ENCODE measurements at places on chromosomes 12 and 14.
A peak's percentile ranks its signal among the peaks of the same experiment; 100 is the strongest.

GRCh38 chr14:68678471-68678870 lies 114.4 kb downstream of the ZFP36L1 start:
- no peak for DNase-seq

- peak; percentile 80 for DNase-seq
Measured at GRCh38 chr14:99654235-99654985, 9.5 kb downstream of the HHIPL1 start.

DNA sequence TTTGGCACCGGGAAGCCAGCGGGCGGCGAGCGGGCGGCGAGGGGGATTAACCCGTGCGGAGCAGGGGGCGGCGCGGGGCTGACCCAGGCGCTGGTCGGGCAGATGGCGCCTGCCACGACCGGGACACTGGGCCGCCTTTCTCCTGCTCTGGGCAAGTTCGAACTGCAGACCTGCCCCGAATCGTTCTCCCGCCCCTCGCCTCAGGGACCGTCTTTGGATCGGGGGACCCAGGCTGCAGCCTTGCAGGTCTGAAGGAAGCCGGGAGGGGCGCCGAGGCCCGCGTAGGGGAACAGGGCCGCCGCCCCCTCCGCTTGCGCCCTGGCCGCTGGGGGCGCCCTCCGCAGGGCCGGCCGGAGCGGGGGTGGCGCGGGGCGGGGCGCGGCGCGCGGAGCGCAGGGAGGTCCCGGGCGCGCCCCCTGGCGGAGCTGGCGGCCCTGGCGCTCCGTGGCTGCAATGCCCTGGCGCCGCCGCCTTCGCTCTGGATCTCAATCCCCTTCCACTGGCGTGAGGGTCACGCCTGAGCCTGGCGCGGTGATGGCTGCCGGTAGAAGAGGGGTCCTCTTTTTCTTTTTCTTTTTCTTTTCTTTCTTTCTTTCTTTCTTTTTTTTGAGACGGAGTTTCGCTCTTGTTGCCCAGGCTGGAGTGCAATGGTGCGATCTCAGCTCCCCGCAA lies 449 bp upstream of the LTBP2 start:
- peak; percentile 78 for DNase-seq

DNA sequence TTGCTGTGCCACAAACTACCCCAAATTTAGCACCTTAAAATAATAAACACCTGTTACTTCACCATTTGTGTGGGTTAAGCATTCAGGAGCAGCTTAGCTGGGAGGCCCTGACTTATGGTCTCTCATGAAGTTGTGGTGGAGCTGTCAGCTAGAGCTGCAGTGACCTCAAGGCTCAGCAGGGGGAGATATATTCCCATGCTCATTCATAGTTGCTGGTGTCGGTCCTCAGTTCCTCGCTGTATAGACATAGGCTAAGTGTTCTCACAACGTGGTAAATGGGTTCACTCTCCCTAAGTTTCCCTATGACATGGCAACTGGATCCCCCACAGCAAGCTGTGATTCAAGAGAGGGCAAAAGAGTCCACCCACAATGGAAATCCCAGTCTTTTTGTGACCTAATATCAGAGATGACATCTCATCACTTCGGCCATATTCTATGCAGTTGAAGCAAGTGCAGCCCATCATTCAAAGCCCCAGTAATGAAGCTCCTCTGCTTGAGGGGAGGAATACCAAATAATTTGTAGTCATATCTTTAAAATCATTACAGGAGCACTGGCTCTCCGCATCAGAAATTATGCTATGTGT lies 41.1 kb downstream of the PRB3 start:
- peak; percentile 56 for DNase-seq

DNA sequence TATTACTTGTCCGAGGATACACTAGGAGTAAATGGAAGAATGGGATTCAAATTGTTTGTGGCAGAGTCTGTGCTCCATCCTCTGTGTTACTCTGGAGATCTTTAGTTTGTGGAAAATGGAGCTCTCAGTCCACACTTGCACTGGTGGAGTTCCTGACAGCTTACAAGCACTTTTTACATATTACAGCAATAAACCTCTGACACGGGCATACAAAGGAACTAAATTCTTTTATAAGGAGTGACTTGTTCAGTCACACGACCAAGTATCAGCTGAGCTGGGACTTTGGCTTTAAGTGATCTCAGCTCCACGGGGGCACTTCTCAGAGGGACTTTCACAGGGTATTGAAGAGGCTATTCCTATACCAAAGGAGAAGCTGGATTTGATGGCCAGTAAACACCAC lies 417.5 kb downstream of the LRIG3 start:
- DNase-seq = peak; percentile 55

DNA sequence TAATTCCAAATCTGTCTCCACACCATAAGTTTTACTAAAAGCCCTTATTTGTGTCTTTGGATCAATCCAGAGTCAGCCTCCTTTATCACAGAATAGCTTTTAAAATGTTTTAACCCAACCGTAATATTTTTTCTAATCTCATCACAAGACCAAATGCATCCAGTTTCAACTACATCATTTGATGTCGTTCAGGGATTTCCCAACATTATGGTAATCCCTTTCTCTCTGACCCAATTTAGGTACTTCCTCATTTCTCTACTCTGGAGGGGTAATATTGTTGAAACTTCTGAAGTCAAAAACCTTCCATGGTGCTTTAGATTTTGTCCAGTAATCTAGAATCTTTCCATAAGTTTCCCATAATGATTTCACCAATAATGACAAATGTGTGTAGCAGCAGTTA lies 596.8 kb downstream of the SOX5 start:
- no peak for DNase-seq

DNA sequence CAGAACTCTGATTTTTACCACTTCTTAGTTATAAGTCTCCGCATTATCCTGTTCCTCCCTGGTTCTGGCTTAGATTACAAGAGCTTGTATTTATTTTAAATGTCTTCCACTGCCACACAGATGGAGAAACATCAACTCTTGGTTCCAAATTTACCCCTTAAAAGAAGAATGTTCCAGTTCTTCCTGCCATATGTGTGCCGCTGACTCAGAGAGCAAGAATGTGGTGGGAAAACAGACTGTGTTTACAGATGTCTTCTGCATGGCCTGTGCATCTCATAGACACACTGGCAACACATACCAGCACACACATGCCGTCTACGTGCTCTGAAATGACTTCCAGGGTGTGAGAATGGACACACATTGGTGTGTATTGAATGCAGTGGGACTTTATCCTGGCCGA lies 383.0 kb downstream of the LRIG3 start:
- DNase-seq = peak; percentile 94

DNA sequence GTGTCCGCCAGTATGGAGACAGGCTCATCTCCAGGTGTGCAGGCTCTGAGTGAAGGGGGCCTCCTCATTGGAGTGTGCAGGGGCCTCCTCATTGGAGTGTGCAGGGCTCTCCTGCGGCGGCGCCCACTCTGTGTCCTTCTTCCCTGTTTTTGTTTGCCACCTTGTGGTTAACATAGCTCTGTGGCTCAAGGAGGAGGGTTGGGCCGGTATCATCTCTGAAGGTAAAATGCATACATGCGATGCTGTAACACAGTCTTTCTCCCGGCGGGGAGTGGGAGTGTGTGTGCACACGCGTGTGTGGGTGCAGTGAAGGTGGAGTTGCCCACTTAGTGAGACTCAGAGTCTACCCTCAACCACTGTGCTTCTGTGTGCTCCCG lies 429.4 kb downstream of the ZFP36L1 start:
- DNase-seq = no peak

- no peak for DNase-seq
Measured at GRCh38 chr14:63562405-63562804, 19.2 kb upstream of the PPP2R5E start.

DNA sequence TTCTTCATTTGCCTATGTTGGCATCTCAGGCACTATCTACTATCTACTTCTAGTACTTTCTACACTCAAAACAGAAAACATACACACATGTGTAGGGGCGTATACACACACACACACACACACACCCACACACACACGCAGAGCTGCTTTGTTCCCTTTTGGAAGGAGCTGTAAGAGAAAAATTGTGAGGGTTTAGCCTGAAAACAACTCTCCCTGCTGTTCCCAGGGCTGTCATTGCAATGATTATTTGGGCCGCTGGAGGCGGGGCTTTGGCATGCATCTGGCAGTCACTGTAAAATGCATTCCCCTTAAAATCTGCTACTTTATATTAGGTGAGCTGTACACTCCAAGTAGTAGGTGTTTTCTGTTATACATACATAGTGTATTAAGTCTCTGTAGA lies 29.1 kb upstream of the SLC38A2 start:
- DNase-seq = peak; percentile 62

GRCh38 chr14:102891111-102891510 lies 31.4 kb upstream of the AMN start:
- no peak for DNase-seq

DNA sequence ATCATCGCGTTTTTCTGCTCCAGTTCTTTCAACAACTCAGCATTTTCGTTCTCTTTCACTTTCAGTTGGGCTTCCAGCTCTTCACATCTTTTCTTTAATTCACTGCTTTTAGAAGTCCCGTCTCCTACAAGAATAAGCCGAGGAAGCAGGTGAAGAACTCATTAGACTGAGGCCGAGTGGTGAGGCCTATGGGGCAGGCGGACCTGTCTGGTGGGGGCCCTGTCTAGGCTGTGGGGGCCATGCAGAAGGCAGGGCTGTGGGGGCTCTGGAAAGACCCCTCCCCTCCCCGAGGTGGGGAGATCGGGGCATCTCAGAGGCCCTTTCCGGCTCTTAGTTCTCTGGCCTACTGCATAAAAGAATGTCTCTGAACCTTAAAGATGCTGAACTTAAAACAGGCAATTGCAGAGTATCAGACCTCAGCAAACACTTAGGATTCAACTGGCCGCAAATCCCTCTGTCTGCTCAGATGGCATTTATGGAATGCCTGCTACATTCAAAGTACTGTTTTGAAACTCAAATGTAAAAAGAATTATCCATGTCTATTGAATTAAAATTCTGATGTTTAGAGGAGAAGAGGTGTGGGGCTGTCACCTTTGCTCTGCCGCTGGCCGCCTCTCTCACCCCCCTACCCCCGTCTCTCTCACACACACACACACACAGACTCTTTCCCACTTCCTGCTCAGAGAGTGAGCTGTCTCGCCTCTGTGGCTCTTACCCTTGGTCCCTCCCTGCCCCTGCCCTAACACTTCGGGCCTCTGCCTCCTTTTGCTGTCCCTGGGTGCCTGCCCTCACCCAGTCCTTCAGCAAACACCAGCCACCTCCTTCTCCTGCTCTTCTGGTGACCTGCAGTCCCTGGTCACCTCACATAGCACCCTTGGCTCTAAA lies 34.7 kb downstream of the CCDC92 start:
- peak; percentile 46 for DNase-seq

GRCh38 chr12:127681151-127681754 lies 585.7 kb upstream of the TMEM132C start:
- peak; percentile 29 for DNase-seq

DNA sequence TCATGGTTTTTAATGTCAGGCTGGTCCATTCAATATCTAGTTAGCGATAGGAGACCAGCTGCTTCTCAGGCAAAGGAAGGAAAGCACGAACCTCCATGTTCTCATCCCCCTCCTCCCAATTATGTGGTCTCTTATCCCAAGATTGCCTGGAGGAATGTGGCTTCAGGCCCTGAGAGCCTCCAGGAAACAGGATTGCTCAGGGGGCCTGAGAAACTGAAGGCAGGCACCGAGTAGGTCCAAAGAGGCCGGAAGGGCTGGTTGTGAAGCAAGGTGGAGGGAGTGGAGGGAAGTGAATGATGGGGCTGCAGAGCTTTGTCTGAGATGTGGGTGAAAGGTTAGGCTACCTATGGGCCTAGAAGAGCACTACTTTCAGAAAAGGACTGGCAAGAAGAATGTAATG lies 188.2 kb upstream of the DDHD1 start:
- DNase-seq = no peak

GRCh38 chr12:46364777-46365580 lies 7.6 kb downstream of the SLC38A2 start:
- peak; percentile 82 for DNase-seq

GRCh38 chr14:103861413-103862392 lies 14.3 kb upstream of the PPP1R13B start:
- no peak for DNase-seq

DNA sequence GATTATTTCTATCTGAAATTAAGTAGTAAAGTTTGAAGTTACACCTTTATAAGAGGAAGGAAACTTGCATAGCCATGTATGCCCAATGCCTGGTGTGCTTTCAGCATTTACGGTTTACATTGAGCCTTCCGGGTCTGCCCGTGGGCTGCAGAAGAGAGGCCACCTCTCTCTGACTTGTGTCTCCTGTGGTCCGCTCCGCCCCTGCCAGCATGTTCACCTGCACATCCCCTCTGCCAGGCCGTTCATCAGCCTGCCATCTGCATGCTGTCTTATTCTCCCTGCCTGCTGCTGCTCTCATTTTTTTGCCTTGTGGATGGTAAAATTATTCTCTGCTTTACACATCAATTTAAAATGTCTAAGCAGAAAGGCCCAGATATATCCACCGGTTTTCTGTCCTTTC lies 41.5 kb upstream of the DYNC1H1 start:
- DNase-seq = no peak

DNA sequence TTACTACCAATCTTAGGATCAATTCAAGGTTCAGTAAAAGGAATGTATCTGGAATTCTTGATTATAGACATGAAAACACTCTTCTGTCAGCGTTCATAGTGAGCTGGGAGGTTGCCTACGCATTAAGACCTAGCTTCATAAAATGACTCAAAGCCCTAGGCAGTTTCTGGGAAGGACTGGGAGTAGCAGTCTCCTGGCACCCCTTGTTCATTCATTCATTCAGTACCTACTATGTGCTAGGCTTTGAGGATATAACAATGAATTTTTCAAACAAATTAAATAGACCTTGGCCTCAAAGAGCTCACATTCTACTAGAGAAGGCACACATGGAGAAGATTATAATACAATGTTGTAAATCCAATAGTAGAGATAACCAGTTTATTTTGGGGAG lies 46.1 kb downstream of the MDM2 start:
- DNase-seq = no peak

GRCh38 chr12:92938018-92938417 lies 8.9 kb upstream of the EEA1 start:
- DNase-seq = no peak

DNA sequence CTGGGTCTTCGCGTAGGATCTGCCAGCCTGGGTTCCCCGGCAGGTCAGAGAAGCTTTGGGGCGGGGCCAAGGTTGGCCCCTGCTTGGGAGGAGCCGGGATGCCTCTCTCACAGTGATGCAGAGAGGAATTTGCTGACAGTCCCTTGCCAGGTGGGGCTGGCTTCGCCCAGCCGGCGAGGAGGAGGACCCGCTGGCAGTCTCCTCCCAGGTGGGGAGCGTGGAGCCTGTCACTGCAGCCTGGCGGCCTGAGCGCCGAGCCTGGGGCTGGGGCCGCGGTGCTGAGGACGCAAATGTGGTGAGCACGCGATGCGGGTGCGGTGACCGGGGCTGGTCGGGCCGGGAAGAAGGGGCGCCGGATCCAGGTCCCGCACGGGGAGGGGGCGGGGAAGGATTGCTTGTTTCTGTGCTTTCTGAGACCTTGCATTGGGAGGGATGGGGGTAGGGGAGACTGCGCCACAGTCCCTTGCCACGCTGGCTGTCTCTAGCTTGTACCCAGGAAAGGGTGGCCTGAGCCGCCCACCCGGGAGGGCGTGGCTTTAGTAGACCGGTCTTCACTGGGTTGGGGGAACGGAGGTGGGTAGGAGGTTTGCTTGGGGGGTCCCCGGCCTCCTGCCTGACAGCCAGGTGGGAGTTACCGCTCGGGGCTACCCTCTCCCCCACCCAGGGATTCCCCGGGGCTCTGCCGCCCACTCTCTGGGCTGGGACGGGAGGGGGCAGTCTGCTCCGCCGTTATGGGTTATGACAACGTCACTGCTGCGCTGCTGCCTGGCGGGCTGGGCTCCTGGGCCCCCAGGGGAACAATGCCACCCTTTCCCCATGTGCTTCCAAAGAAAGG lies at the start of gene TMEM63C:
Gene TMEM63C (plus strand): TSS at position 196 of the 835 bp plus-strand sequence. CDS start 37,016 bp downstream, outside the sequence.
- DNase-seq = no peak

- DNase-seq = no peak
Measured at GRCh38 chr12:3520168-3520567, 29.2 kb downstream of the PRMT8 start.

Data from EH (cell line).